Immature natural killer cell (primary cell): ENCODE measurements at places on chromosomes 2 and 18. TPM values are rescaled to one million over a fixed set of nuclear protein-coding genes. Genes with fewer than 3 reads are reported as not detected.

Gene HNMT
- polyA plus RNA-seq = 0.78 TPM

DNA sequence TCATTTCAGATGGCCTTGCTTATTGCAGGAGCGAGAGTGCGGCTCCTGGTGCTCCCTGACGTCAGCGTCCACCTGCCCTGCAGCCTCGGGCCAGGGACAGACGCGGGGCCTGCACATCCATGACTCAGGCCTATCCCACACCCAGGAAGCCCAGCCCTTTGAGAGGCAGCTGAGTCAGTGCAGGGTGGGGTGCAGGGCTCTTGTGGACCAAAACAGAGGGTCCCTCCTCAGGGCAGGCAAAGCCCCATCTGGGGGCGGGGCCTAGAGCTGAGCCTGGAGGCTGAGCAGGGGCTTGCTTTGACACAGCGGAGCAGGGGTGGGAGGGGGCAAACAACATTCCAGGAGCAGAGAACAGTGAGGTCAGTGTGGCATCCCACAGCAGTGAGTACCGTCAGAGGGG, 7.7 kb upstream of the ARHGEF4 start:
- DNase-seq = no peak

DNA sequence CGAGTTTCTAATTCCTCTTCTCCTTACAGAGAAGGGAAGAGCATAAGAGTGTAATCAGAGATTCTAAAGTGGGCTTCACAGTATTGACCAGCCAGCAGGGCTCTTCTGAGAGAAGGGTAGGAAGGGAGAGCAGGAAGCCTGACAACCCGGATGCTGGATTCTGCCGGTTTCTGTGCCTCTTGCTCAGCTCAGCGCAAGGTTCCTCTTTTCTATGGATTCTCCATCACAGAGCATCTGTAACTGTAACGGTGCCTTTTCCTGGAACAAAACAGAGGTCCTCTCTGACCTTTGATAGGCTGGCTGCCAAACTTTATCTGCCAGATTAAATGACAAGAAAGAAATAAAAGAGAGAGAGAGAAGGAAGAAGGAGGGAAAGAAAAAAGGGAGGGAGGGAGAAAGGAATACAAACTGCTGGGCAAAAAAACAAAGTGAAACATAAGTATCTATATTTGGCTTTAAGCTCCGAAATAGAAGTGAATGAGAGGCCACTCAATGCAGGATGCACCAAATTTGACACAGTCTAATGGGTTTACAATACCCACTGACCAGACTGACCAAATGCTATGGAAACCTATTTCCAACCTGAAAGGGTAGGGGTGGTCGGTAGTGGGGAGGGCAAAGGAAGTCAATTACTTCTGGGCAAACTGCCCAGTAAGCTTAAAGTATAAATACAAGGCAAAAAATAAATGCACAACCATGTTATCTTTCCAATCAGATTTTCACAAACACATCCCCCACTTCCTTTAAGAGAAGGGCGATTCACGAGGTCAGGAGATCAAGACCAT, 59.2 kb downstream of the PIEZO2 start:
- no peak for DNase-seq

Gene PECR
- polyA plus RNA-seq = 23.2 TPM

Gene NEU2
- polyA plus RNA-seq = not detected

- no peak for DNase-seq
Observed at GRCh38 chr2:111252436-111252835, 131.7 kb downstream of the BCL2L11 start.

- DNase-seq = no peak
Observed at GRCh38 chr2:217286833-217287232, 427.0 kb upstream of the TNP1 start.

DNA sequence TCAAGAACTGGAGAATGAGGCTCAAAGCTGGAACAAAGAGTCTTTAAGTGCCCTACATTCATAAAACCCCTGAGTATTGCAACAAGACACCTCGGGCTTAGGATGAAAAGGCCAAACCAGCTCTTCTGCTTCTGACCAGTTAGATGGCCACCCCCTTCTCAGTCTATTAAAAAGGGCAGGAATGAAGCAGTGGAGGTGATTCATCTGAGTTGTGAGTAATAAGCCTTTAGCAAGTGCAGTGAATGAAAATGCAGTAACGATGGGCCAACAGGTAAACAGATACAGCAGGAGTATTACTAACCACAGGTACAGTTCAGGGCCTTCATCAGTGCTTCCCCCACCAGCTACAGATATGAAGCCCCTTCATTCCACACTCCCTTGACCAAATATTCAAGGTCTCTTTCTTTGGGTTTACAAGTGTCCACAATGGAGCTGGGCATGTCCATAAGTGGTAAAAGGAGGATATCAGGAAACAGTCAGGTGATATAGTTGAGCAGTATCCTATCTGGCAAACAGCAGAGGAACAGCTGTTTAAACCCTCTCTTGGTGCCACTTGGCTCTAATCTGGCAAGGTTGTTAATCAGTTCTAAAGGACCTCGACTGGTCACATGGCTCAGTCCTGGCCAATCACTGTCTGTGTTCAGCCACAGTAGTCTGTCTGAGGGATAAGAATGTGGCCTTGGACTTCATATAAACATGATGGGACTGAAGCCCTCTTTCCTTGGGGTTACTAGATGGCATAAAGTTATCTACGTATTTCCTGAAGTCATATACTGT, 17.8 kb downstream of the SERPINB13 start:
- no peak for DNase-seq

DNA sequence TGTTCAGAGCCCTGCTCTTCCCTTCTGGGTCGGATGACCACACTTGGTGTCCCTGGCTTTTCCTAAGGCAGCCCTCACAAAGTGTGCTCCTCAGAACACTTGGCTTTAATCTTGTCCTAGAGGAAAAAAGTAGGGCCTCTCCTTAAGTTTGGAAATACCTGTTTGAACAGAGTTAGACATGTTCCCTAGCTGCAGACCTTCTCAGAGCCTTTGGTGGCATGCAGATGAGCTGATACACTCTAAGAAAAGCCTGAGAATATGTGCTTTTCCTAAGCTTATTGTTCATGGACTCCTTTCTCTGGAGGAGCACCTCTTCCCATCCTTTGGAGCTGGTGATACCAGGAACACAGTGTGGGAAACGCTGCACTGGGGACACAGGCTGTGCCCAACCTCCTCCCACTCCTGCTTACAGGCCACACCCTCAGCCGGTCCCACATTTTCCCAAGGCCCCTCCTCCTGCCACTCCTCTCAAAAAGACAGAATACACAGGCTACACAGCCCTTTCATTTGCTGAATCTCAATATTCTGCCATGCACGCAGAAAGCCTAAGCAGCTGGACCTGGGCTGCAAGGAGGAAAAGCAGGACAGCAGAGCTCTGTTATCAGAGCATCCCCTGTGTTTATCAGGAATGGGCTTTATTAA, 443.6 kb downstream of the NBAS start:
- no peak for DNase-seq

GRCh38 chr18:8658858-8659485, 46.4 kb upstream of the MTCL1 start:
- no peak for DNase-seq

DNA sequence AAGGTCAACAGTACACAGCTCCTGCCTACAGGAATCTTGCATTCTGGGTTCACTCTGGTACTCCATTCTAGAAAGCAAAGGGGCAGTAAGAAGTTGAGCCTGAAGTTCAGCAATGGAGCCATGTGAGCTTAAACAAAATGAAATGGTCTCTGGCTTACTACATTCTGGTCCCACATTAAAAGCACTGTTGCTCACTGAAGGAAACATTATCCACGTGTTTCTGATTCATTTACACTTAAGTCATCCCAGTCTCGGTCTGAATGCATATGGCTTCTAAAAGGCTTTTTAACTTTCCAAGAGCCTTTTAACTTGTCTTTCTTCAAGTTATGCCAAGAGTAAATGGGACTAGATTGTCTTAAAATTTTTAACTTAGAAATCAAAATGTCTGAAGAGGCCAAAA, 177.8 kb downstream of the LNPK start:
- no peak for DNase-seq

GRCh38 chr2:14423145-14423906, 209.2 kb upstream of the LRATD1 start:
- DNase-seq = no peak

GRCh38 chr2:67498931-67499330, 101.8 kb downstream of the ETAA1 start:
- DNase-seq = no peak

GRCh38 chr2:144190908-144191605, 328.9 kb downstream of the ZEB2 start:
- no peak for DNase-seq

DNA sequence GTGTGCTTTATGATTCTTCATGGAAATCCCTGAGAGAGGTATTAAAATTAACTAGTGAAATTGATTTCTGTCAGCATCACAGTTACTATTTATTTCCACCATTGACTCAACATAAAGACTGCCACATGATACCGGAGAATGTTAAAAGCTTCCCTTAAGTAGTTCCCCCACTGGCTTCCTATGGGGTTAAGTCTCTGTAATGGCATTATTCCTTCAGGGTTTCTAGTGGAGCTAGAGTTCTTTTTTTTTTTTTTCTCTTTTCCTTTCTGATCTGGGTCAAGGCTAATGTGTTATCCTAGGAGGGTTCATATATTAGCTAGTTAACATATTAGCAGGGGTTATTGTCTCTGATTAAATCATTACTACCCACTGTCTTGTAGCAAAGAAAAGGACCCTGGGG, 1919.1 kb upstream of the PIK3C3 start:
- no peak for DNase-seq

Gene STARD6
- polyA plus RNA-seq = not detected

Gene MARS2
- 9.6 TPM for polyA plus RNA-seq

Gene ALPG
- not detected for polyA plus RNA-seq

DNA sequence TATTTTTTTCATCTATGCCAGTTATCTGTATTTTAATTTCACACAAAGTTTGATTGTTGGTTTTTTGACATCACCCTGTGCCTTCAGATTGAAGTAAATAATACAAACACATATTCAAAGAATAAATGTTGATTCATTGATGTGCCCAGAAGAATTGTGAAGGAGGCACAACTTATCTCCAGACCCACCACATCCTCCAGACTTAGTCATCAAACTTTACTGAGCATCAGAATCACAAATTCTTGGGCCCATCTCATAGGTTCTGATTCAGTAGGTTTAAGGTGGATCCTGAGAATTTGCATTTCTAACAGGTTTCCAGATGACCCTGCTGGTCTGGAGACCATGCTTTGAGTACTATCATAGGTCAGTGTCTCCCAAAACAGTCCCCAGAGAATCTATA, 82.8 kb upstream of the PIK3C3 start:
- DNase-seq = no peak

- no peak for DNase-seq
Observed at GRCh38 chr2:136167721-136168475, 49.9 kb upstream of the CXCR4 start.

GRCh38 chr18:24056506-24056905, 42.0 kb downstream of the TTC39C start:
- no peak for DNase-seq

GRCh38 chr2:168234407-168235085, 12.8 kb downstream of the STK39 start:
- DNase-seq = no peak

GRCh38 chr2:225091336-225091735, 49.1 kb upstream of the DOCK10 start:
- no peak for DNase-seq

Gene FAM124B
- 1.1 TPM for polyA plus RNA-seq

Gene MERTK
- 0.27 TPM for polyA plus RNA-seq

Gene BOK
- 15.2 TPM for polyA plus RNA-seq

Gene CRYGC
- polyA plus RNA-seq = not detected

DNA sequence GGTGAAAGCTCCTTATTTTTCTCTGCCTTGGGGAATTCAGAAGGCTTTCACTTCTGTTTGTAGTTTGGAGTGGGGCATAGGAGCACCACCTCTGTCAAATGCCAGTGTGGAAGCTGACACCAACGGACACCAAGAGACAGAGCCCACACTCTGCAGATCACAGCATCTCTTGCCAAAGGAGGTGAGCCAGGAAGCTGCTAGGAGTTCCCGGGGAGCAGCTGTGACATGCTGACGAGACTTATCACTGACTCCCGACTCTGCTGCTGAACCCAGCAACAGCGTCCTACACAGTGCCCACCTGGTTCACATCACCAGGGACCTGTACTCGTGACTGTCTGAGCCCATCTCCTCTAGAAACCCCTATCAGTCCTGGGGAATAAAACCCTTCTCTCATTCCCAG, 8.1 kb downstream of the TEX51 start:
- DNase-seq = no peak
